ENCODE measurements at places on chromosomes 4 and X.
A peak's percentile ranks its signal among the peaks of the same experiment; 100 is the strongest.

DNA sequence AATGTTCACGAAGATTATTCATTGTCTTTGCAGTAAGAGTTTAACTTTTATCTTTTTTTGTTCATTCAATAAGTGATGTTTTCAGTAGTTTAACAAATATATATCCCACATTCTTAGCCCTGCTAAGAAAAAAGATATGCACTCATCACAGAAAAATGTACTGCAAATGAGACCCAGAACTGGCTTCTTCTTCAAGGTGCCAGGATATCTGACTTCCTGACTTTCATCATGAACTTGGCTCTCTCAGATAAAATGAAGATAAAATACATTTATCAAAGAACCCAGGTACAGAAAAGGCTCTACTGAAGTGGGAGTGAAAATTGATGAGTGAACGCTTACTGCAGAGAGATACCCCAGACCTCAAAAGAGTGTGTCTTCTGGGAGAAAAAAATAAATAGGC, 177.8 kb upstream of the DKK2 start:
- DNase-seq: peak; percentile 64

- DNase-seq: no peak
These were observed 481 bp downstream of the UTP3 start for GRCh38 chr4:70688795-70689231.

GRCh38 chr4:39754309-39754708, 56.4 kb downstream of the UBE2K start:
- DNase-seq: no peak

DNA sequence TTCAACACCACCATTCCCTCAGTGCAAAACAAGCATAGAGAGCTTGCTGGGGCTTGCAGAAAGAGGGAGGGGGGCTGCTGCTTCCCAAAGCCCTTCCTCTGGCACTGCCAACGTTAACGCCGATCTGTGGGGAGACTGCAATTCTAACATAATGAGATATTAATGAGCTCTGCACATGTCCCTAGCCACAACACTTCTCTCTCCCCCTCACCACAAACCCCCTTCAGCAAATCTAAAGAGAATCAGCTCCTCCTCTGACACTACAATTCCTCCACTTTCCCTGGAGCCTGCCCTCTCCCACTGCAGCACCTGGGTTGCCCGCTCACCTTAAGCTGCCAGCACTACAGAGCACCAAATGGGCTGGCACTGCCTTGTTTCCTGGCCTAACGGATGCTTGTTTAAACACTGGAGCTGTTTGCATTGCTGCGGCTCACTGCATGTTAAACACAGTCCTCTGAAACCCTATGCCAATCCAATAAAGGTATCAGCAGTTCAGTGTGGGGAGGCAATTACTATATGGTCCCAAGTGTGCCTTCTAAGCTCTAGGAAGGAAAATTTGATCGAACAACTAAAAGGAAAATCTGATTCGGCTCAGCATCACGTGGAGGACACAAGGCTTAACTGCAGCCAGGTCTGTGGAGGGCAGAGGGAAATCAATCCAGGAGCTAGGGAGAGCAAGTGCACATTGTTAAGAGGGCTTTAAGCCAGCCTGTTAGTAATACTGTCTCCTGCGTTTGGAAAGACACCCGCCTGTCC, 232.4 kb downstream of the MAML3 start:
- DNase-seq: no peak

DNA sequence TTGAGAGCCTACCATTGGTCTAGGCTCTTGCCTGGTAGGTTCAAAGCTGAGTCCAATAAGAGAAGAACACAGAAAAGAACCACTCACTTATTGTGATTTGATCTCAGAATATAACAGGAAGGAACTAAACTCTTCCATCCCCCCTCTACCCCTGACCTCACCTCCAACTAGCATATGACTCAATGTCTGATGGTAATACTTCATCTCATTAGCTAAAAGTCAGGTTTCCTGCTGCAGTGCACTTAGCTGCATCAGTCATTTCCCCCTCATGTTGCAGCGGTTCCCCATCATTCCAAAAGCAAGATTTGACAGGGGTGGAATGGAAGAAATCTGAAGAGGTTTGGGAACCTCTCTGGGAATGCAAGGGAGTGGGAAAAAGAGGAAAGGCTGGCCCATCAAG, 289.5 kb downstream of the SMARCA1 start:
- peak; percentile 38 for DNase-seq

DNA sequence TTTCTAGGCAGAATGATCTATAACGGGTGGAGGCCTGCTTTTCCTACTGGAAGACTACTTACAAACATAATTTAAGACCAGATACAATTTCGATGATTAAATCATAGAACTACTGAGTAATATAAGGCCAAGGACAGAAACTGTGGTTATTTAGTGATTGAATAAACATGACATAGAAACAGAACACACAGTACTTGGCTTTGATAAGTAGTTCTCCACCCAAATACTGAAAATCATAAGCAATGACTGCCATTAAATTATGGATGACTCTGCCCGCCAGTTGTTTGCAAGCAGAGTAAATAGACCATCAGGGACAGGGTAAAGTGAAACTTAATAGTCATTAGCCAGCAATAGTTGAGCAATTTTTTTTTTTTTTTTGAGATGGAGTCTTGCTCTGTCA, 17.2 kb upstream of the SMIM14 start:
- DNase-seq: no peak

- DNase-seq: no peak
These were observed 15.2 kb upstream of the HGFAC start for GRCh38 chr4:3426465-3427133.

DNA sequence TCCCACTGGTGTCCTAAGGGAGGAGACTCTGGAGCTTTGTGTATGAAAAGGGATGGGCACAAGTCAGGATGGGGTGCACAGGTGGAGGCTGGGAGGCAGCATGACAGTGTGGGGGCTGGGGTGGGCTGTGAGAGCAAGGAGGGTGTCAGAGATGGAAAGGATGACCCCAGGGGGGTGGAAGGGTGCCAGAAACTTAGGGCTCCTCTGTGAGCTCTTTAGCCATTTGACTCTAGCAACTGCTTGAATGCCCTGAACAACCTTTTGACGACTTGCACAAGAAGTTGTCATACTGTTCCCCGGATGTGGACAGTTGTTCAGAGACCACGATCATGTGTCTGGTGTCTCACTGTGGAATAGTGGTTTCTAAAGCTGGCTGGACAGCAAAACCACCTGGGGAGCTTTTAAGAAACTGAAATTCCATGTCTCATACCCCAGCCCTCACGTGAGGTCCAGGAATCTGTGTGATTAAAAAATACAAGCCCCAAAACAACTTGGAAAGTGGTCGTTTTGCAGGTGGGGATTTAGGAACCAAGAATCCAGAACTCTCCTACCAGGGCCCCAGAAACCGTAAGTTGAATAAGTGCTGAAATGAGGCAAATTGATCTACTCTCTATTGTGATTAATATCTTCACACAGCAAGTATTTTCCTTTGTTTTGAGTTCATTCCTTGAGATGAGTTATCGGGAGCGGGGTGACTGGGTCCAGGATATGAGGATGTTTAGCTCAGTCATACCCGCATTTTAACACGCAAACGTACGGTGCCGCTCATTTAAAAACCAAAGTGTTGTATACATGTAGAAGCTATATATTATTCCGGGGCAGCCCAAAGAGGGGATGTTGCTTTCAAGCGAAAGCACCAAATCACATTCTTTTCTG, 3.4 kb downstream of the RHOH start:
- DNase-seq: peak; percentile 48

DNA sequence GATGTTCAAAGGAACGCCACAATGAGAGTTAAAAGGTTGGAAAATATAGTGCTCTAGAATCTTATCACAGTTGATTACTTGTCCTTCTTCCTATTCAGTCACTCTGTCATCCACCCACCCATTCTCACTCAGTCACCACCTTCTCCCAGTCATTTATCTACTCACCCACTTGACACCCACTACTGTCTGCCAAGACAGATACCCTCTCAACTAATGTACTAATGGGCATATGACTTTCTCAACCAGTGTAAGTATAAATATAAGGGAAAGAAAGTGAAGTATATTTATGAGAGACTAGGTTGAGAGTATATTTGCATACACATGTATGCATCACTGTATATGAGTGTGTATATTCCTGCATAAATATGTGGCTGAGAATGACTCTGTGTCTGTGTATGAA, 20.0 kb downstream of the MID2 start:
- no peak for DNase-seq

GRCh38 chr4:141486375-141486997, 149.9 kb upstream of the IL15 start:
- DNase-seq: peak; percentile 88
